ENCODE measurements at places on chromosomes 5 and 9.

DNA sequence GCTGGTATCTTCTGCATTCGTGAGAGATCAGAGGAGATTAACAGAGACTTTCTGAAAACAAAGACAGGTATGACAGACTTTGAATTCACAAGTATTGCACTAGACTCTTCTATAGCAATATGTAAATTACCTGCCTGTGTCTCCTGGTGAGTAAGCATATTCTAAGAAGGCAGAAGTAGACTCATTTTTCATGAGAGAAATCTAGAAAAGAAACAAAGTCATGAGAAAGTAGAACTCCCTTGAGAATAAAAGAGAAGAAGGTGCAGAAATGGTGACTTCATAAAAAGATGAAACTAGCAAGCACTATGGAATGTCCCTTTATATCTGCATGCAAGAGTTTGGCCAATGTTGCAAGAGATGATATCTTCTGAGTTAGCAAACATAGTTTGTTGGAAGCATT lies 419.8 kb downstream of the DMRT2 start:
- DNase-seq, result no peak

- peak; percentile 87 for DNase-seq
These were observed 333.7 kb downstream of the ELAVL2 start for GRCh38 chr9:23492126-23493002.

DNA sequence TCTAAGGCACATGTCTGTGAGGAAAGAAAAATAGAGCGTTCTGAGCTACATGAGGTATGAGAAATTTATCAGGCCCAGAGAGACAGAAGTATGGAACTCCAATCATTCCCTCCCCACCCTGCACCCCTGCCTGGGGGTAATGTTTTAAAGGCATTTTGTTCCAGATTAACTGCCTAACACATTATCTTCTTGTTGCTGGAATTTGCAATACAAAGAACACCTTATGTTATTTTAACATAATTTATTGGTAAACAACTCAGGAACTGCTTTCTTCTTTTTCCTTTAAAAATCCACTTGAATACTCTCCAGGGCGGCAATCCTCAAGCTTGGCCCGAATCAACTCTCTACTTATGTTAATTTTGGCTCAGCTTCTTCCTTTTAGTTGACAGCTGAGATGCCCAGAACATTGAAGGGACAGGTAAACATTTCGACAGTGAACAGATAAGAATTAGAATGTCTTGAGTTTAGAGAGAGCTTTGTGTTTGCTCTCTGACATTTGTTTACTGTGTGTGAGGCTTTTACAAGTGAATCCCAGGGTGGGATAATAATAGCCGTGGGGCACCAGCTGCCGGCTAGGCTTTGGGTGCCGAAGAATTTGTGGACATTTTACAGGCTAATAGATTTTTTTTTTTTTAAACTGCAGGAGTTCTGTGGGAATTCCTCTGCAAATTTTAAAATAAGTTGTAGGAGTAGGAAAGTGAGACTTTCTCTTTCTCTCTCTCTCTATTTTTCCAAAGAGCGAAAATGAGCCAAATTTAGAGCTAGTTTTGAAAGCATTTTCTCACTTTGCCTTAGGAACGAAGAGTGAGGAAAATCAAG lies 96.4 kb upstream of the TAF11L2 start:
- no peak for DNase-seq

DNA sequence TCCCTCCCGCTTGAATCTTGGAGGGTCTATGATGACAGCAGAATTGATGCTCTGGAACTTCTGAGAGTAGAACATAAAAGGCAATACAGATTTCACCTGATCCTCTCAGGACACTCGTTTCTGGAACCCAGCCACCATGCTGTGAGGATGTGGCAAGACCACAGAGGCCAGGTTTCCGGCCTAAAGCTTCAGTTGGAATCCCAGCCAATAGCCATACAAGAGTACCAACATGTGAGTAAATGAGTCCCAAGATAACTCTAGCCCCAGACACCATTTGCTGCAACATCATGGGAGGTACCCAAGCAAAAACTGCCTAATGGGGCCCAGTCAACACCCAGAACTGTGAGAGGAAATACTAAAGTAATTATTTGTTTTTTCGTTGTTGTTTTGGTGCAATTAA lies 65.7 kb upstream of the MARCHF11 start:
- DNase-seq, result no peak

GRCh38 chr9:1101846-1102641 lies 51.9 kb downstream of the DMRT2 start:
- DNase-seq, result no peak

GRCh38 chr5:172499287-172499686 lies 45.0 kb upstream of the SH3PXD2B start:
- no peak for DNase-seq

DNA sequence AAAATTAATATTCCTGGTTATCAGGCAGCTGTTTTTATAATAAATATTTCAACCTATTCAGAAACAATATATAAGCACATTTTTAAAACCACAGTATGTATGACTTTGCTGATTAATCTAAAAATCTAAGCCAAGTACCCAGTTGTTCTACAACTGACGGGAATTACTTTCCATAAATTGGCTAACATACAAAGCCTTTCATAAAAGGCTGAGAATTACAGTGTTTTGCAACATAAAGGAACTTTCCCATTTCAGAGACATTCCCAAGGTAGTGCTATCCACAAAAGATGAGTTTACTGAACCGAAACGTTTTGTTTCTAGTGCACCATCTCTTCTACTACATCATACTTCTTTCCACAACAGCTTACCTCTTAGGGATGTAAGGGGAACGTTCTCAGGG lies 7.2 kb downstream of the RNF145 start:
- DNase-seq, result no peak

GRCh38 chr5:103188436-103188835 lies 68.3 kb downstream of the PPIP5K2 start:
- no peak for DNase-seq

GRCh38 chr9:12732971-12733370 lies 39.8 kb downstream of the TYRP1 start:
- no peak for DNase-seq

DNA sequence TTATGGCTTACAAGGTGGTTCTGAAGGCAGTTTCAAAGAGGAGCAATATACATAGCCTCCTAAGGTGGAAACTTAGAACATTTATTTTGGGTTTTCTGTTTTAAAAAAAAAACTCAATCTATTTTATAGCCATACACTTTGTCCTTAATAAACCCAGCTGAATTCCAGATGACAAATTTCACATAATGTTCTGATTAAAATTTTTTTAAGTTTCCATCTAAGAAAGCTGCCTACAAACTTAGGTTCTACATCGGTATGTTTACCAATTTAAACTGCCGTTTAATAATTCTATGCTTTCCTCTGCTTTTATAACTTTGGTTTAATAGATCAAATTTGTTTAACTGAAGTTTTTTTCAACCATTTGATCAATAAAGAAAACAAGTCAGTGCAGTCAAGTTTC lies 12.5 kb downstream of the NR3C1 start:
- no peak for DNase-seq

- no peak for DNase-seq
These were observed 213.1 kb downstream of the RFK start for GRCh38 chr9:76181020-76181641.

DNA sequence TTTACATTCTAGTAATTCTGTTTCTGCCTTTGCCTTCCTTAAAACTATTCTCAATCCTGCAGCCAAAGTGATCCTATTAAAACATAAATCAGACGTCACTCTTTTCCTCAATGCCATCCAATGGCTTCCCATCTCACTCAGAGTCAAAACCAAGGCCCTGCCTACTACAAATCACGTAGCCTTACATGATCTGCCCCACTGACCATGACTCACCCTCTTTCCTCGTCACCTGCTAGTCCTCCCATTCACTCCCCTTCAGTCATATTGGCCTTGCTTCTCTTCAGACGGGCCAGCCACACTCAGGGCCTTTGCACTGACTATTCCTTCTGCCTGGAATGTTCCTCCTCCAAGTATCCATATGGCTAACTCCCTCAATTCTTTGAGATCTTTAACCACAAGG lies 39.0 kb upstream of the DMXL1 start:
- DNase-seq, result no peak

DNA sequence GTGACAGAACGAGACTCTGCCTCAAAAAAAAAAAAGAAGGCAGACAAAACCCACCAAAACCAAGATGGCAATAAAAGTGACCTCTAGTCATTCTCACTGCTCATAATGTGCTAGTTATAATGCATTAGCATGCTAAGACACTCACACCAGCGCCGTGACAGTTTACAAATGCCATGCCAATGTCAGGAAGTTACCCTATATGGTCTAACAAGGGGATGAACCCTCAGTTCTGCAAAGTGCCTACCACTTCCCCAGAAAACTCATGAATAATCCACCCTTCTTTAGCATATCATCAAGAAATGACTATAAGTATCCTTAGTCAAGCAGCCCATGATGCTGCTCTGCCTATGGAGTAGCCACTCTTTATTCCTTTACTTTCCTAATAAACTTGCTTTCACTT lies 4.7 kb upstream of the BICD2 start:
- DNase-seq, result no peak

GRCh38 chr5:123937230-123937629 lies 425.3 kb downstream of the CSNK1G3 start:
- DNase-seq, result peak; percentile 28

- DNase-seq, result no peak
These were observed 66.7 kb upstream of the PCA3 start for GRCh38 chr9:76697554-76697953.

DNA sequence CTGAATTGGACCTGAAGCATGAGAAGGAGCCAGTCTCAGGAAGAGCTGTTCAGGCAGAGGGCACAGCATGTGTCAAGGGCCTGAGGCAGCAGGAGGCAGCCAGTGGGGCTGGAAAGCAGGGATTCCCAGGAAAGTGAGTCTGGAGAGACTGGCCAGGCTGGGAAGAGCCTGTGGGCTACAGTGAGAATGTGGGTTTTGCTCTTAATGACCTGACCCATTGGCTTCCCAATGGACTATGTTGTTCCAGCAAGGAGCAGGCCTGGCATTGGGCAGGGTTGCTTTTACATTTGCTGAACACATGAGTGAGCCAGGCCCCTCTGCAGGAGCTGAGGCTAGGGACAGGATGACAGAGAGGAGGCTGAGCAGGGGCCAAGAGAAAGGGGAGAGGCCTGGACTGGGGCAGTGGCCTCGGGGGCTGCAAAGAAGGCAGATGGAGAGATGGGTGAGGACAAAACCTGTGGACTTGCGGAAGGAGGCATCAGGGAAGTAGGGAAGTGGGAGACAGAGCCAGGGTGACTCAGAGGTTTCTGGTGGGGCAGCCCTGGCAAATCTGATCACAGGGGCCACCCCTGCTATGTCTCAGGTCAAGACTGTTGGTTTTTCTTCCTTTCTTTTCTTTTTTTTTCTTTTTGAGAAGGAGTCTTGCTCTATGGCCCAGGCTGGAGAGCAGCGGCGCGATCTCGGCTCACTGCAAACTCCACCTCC lies 65.9 kb upstream of the NEK6 start:
- no peak for DNase-seq

GRCh38 chr5:143437666-143438273 lies 34.3 kb upstream of the NR3C1 start:
- DNase-seq, result no peak

DNA sequence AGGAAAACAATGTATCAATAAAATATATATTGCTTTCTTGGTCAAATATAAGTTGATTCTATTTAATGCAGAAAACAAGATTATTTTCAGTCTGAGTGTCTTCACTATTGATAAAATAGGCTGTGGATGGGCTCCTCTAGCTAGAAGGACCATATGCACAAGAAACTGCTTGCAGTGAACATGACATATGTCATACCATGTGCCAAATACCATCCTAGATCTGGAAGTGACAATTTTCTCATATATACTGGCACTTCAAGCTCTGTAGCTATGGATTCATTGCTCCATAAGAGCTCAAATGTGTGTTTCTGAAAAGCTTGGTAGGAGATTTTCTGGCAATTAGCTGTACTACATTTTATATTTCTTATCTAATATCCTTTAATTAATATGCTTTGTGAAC lies 95.6 kb upstream of the CDH6 start:
- no peak for DNase-seq

DNA sequence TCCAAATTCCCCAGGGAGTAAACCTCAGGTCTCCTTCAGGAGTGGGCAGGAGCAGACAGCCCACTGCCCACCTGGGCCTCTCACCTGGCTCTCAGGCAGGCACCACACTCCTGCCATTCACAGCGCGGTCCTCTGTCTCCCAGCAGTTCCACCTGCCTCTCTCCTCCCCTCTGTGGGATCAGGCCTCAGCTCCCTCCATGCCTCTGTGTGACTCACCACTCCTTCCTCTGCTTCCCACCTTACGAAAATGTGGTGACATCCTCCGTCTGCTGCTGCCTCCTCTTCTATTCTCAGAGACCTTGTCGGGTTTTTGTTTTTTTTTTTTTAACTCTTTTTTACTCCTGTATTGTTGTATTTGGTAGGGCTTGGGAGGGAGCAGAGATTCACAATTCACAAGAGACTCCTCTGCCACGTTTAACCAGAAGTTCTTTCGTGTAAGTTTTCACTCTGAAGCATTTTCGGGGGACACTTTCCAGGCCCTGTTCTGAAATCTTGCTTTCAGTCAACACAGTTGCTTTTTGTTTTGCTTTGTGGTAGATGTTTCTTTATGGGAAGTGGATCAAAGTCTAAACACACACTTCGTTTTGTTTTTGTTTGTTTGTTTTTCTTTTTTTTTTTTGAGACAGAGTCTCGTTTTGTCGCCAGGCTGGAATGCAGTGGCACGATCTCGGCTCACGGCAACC lies 21.1 kb upstream of the CDKN2AIPNL start:
- DNase-seq, result no peak

GRCh38 chr5:19270153-19270552 lies 717.8 kb downstream of the CDH18 start:
- DNase-seq, result no peak

- DNase-seq, result no peak
These were observed 133.0 kb upstream of the EFNA5 start for GRCh38 chr5:107803728-107804127.

GRCh38 chr5:33649549-33650482 lies 209.1 kb downstream of the TARS1 start:
- no peak for DNase-seq

DNA sequence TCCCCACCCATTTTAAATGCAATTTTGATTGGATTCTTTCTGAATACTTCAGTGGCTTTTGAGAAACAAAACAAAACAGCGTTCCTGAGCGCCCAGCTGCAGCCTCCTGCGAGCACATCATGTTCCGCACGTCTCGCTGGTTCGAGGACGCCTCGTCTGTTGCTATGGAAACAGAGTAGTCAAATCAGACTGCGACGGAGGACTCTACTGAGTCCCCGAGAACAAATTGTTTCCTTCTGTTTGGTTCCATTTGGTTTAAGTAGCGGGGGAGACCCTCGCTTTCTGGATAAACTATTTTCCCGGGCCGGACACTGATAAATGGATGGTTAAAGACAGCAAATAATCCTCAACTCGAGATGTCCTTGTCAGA lies 69.0 kb downstream of the SLC28A3 start:
- peak; percentile 43 for DNase-seq

GRCh38 chr5:96058084-96058483 lies 96.4 kb upstream of the ELL2 start:
- no peak for DNase-seq

- no peak for DNase-seq
These were observed 44.2 kb downstream of the NACC2 start for GRCh38 chr9:136050701-136051452.

GRCh38 chr5:129909225-129909624 lies 5.0 kb downstream of the CHSY3 start:
- DNase-seq, result no peak

GRCh38 chr5:27062451-27062850 lies 24.1 kb upstream of the CDH9 start:
- DNase-seq, result no peak
